ENCODE measurements at places on chromosomes 12 and 14.
A peak's percentile ranks its signal among the peaks of the same experiment; 100 is the strongest.

DNA sequence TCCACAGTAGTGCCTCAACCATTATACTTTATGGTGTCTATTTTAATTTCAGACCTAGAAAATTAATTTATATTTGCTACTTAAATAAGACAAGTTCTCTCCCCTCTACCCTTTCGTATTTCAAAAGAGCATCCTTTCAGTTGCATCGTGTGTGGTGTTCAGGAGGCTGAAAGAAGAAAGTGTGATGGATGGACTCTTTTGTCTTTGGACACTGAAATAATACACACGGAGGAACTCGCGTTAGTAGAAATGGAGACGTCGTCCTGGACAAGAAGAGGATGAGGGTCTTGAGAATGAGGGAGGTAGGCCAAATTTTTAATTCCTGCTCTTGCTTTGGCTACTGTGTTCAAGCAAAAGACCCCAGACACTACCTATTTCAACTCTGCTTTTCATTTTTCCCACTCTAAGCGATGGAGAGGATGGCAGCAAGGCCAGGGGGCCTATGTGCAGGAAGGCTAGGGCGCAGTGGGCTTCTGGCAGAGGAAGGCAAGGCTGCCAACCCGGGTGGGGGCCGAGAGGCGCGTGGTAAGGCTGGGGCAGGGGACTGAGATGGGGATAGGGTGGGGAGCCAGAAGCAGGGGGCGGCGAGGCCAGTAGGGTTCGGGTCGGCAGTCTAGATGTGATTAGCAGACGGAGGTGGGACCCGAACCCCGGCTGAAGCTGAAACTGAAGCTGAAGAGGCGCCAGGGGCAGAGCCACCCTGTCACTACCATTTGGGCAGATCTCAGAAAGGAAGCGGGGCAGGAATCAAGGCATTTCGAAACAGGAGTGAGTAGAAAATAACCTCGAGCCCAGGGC lies 722 bp downstream of the TMED8 start:
- peak; percentile 20 for DNase-seq

- DNase-seq: no peak
These were observed 149.4 kb downstream of the SNAPC1 start for GRCh38 chr14:61911574-61911973.

GRCh38 chr14:77565289-77565993 lies 51.0 kb downstream of the SPTLC2 start:
- no peak for DNase-seq

- DNase-seq: no peak
These were observed 124.2 kb upstream of the ATF1 start for GRCh38 chr12:50639721-50640120.

DNA sequence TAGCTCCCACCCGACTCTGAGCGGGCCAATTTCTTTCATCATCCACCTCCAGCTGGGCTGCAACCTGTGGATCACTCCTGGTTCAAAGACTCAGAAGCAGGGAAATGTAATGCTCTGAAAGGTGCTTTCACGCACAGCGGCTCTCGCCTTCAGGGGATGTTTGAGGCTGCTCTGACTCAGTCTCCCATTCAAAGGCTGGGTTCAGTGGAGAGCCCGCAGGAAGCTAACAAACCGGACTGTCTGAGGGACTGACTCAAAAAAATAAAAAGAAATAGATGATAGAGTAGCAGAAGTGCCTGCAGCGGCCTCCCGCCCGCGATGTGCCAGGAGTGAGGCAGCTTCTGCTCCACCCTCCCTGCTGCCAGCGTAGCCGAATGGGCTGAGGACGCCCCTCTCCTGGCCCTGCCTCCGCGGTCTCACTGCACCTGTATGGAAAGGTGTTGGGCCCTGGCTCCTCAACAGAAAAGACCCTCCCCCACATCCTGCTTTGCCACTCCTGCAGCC lies 98.0 kb downstream of the GCH1 start:
- no peak for DNase-seq

DNA sequence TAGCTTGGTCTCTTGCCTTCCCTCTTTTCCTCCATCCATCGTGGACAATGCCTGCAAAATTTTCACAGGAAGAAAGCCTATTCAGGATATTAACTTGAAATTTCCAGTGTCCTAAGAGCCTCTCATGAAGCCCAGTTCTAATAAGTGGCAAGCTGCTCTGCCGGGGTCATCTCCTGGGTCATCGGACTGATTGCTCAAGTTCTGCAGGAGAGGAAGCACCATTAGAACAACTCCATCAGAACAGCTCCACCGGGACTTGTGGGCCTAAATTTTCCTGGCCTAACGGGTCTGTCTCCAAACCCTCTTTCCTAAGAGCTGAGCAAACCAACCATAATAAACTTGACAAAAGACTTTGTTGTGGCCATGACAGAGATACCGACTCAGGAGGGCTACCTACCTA lies 13.9 kb downstream of the ERG28 start:
- no peak for DNase-seq

DNA sequence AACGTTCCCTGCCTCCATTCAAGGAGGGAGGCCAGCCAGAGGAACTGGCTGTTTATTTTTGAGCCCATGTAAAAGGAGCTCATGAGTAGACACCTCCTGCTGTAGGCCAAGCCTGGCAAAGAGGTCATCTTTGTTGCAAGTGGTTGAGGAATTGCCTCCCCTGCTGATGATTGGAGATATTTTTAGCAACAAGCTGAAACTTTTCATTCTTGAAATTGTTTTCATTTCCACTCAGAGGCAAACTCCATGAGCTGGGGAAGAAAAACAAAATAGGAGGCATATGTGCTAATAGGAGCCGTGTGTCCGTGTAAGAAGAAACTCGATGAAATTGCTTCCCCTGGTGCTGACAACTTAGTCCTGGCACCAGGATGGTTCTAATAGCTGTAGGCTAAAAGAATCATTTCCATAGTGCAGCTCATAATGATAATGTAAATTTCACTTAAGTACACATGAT lies 440.1 kb upstream of the FAR2 start:
- DNase-seq: no peak

GRCh38 chr12:110174373-110174996 lies 50.3 kb downstream of the IFT81 start:
- DNase-seq: no peak

GRCh38 chr12:65685514-65685913 lies 138.8 kb upstream of the HMGA2 start:
- no peak for DNase-seq
